ENCODE measurements at places on chromosomes 2 and 18. TPM values are rescaled to one million over a fixed set of nuclear protein-coding genes. Genes with fewer than 3 reads are reported as not detected.

The CRACDL gene
- 6.4 TPM for total RNA-seq

DNA sequence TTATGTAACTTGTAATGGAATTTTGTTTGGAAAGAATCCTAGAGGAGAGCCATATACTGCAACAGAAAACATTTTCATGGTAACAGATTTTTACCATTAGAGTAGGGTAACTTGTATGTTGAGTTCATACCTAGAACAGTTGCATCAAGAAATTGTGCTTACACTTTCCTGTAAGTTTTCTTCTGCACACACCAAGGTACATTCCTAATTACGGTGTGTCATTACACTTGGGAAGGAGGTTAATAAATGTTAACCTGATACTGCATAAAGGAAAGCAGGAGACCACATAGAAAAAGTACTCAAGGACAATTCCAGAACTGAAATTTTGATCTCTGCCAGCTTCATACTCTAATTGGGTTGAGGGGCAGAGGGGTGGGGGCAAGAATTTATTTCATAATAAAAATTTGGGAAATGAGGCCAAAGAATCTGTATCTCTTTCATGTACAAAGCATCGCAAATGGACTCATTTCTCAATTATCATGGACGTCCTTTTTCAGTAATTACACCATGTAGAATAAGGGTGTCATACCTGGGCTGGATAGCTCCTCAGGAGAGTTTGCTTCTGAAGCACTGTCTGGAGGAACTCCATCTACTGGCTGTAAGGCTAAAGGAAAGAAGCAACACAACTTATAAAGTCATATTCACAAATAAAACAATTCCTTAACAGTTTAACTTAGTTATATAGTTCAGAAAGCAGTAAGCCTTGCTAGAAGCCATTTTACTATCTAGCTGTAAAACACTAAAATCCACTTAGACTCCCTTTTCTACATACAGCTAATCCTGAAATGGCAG, 82.8 kb upstream of the GRB14 start:
- H3K27ac ChIP-seq = no peak overlapping the region
- no peaks in the 10 kb centered on the region for H3K4me1 ChIP-seq
- H3K27me3 ChIP-seq = no peaks in the 10 kb centered on the region
- DNase-seq = no peak

The WNT10A gene
- total RNA-seq = not detected

The CCDC102B gene
- total RNA-seq = 4.6 TPM

GRCh38 chr2:197072533-197072932, 146.0 kb upstream of the PGAP1 start:
- H3K27ac ChIP-seq = no peak overlapping the region
- no peaks in the 10 kb centered on the region for H3K27me3 ChIP-seq
- H3K4me1 ChIP-seq = peaks cover 16% of the 10 kb centered on the region
- no peak for DNase-seq

The SGPP2 gene
- 4.7 TPM for total RNA-seq

GRCh38 chr2:237341872-237342271, 72.1 kb downstream of the COL6A3 start:
- no peak overlapping the region for H3K27ac ChIP-seq
- no peaks in the 10 kb centered on the region for H3K4me1 ChIP-seq
- H3K36me3 ChIP-seq = peaks cover 64% of the 10 kb centered on the region
- DNase-seq = no peak
- no peak overlapping the region for H3K4me3 ChIP-seq

The ARHGAP25 gene
- 3.7 TPM for total RNA-seq

- peaks cover 11% of the 10 kb centered on the region for H3K4me1 ChIP-seq
- H3K27ac ChIP-seq = no peak overlapping the region
- no peaks in the 10 kb centered on the region for H3K27me3 ChIP-seq
- DNase-seq = no peak
- no peak overlapping the region for H3K4me3 ChIP-seq
These were observed 185.9 kb upstream of the HAAO start for GRCh38 chr2:42978175-42978886.

The MARCHF4 gene
- total RNA-seq = 0.10 TPM

- peak overlapping the region; percentile 56 for H3K27ac ChIP-seq
- no peak for DNase-seq
- H3K36me3 ChIP-seq = no peaks in the 10 kb centered on the region
- H3K4me1 ChIP-seq = peaks cover 16% of the 10 kb centered on the region
These were observed 113.4 kb downstream of the CAPN13 start for GRCh38 chr2:30693821-30694281.

DNA sequence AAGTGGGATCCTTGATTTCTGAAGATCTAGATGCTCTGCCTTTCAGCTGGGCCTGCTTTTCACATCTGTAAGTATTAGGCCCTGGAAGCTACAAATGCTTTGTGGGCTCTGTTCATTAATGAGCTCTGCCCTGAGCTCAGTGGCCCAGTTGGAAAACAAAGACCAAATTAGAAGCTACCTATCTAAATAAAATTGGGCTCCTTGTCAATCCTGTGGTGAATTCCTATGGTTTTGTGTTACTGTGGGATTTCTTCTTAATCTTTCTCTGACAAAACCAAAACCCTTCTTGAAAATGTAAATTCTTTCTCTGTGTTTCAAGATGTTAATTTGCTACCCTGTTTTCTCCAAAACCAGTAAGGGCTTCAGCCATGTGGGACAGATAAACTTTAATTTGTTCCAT, 219.0 kb upstream of the HS6ST1 start:
- no peak overlapping the region for H3K4me3 ChIP-seq
- H3K27ac ChIP-seq = no peak overlapping the region
- no peaks in the 10 kb centered on the region for H3K27me3 ChIP-seq
- no peaks in the 10 kb centered on the region for H3K36me3 ChIP-seq
- DNase-seq = no peak

The AMER3 gene
- not detected for total RNA-seq

The ATG4B gene
- total RNA-seq = 55.7 TPM

- H3K27ac ChIP-seq = no peak overlapping the region
- no peak overlapping the region for H3K4me3 ChIP-seq
- H3K36me3 ChIP-seq = no peaks in the 10 kb centered on the region
- DNase-seq = peak; percentile 45
- no peaks in the 10 kb centered on the region for H3K27me3 ChIP-seq
These were observed 82.0 kb downstream of the MREG start for GRCh38 chr2:215931256-215931903.

The SP140 gene
- 0.56 TPM for total RNA-seq

The TRIM54 gene
- 247 TPM for total RNA-seq

Data from heart left ventricle (tissue), 16 donors.